ENCODE measurements at places on chromosomes 3 and 15. TPM values are rescaled to one million over a fixed set of nuclear protein-coding genes. Genes with fewer than 3 reads are reported as not detected.

GRCh38 chr3:1971780-1972179 lies 126.9 kb upstream of the CNTN4 start:
- no peak for DNase-seq

DNA sequence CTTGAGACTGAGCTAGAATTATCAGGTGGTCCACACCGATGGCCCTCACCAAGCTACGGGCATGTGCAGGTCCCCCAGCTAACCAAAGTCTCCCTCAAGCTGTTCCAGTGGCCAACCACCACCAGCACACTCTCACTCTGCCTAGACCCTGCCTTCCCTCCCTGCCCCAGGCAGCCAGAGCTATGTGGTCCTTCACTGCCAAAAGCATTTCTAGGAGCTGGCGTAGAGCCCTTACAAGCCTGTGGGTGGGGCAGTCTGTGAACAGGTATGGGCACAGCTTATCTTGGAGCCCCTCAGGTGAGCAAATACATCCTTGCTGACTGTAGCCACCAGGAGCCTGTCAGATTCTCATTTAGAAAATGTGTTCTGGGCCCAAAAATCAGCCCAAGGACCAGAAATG lies 159.8 kb upstream of the PPP2R3A start:
- DNase-seq, result no peak

The ECE2 gene
- not detected for polyA plus RNA-seq

DNA sequence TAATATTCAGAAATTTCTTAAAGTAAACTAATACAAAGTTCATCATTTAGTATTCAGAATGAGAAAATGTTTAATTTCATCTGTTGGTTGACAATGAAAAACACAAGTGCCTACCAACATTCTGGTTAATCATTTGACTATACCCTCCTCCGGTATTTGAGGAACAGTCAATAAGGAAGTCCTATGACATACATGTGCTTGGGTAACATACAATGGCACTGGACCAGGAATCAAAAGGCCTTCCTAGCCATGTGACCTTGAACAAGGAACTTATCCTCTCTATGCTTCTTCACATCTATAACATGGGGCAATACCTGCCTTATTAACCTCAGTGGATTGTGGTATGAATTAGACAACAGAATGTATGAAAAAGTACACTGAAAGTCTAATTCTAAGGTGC lies 65.8 kb downstream of the ZNF280D start:
- DNase-seq, result peak; percentile 22

- DNase-seq, result no peak
Measured at GRCh38 chr15:33145447-33145846, 49.1 kb downstream of the FMN1 start.

GRCh38 chr3:145286937-145287336 lies 874.0 kb downstream of the PLOD2 start:
- no peak for DNase-seq

The ARNT2 gene
- 5.9 TPM for polyA plus RNA-seq

The KLHL24 gene
- polyA plus RNA-seq, result 27.8 TPM

GRCh38 chr15:91508633-91509032 lies 344.9 kb upstream of the SLCO3A1 start:
- DNase-seq, result no peak

- DNase-seq, result no peak
Measured at GRCh38 chr3:126466886-126467610, 8.6 kb downstream of the ZXDC start.

GRCh38 chr15:58462973-58463663 lies 31.3 kb downstream of the LIPC start:
- DNase-seq, result no peak

- DNase-seq, result no peak
Measured at GRCh38 chr15:62052713-62053112, 7.5 kb downstream of the VPS13C start.

DNA sequence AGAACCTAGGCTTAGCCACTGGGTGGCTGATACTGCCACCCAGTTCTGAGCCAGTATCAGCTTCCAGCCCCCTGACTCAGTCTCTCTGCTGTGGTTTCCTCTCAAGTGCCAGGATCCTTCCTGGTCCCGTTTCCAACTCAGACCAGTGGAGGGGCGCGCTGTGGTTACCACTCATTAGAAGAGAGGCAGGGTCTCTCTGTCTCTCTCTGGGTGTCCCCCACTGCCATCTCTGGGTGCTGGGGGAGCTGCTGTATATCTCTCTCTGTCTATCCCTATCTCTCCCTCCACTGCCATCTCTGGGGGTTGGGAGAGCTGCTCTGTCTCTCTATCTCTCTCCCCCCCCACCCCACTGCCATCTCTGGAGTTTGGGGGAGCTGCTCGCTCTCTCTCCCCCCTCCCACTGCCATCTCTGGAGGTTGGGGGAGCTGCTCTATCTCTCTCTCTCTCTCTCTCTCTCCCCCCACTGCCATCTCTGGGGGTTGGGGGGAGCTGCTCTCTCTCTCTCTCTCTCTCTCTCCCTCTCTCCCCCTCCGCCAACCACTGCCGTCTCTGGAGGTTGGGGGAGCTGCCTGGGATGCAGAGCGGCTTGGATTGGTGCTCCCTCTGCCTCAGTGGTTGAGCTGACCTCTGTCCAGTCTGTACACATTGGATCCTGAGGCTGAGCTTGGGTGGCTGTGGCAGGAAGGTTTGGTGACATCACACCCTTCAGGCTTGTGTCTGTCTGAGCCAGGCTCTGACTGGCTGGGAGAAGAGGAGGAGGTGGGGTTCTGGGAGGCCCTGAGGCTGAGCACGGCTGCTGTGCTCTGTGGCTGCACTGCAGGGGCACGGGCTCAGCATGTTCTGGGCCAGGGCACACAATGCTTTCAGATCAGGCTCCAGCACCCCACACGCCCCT lies 98.9 kb downstream of the APBA2 start:
- peak; percentile 65 for DNase-seq

GRCh38 chr15:86917361-86917671 lies 837.6 kb downstream of the AGBL1 start:
- DNase-seq, result no peak

GRCh38 chr3:153614563-153614962 lies 452.5 kb downstream of the RAP2B start:
- no peak for DNase-seq

DNA sequence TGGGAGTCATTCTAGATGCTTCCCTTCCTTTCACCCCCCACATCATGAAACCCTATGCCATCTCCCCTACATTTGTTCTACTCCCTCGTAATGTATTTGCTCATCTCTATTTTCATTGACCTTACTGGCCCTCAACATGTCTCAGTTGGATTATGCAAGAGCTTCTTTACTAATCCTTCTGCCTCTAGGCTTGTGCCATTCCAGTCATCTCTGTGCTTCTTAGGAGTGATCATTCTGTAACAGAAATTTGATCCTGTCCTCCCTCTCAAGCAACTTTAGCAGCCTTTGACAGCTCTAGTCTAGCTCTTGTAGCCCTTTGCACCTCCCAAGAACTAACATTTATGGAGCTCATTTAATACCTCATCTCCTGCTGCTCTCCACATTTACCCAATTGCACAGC lies 64.7 kb downstream of the ISL2 start:
- peak; percentile 9 for DNase-seq

DNA sequence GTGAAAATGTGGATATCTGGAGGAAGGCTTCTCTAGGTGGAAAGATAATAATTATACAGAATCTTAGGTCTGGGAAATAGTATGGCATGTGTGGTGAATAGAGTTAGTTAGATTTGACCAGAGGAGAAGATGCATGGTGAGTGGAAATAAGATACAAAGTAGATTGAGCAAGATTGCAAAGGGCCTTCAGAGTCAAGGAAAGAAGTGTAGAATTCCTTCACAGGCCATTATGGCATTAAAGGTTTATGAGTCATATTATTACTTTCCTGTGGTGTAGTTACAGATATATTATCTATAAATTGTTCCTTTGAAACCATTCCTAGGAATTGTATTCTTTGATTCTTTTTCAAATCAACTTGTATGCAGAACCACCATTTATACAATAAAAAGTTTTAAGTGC lies 660.3 kb downstream of the SI start:
- DNase-seq, result no peak

GRCh38 chr3:15387171-15387581 lies 40.2 kb downstream of the METTL6 start:
- no peak for DNase-seq

DNA sequence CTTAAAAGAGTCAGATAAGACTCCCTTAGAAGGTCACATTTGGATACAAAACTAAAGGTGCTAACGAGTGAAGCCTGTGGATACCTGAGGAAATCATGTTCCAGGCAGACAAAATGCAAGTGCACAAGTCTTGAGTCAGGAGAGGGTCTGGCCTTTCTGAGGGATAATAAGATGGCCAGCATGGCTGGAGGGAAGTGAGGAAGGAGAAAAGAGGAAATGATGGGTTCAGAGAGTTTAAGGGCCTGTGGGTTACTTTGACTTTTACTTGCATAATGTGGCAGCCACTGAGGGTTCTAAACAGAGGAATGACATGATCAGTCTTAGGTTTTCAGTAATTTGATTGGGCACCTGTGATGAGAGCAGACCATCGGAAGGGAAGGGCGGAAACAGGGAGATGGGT lies 3.5 kb upstream of the ROPN1B start:
- no peak for DNase-seq

- no peak for DNase-seq
Measured at GRCh38 chr15:37678124-37678523, 256.3 kb upstream of the TMCO5A start.

The NLGN1 gene
- polyA plus RNA-seq, result 2.2 TPM

DNA sequence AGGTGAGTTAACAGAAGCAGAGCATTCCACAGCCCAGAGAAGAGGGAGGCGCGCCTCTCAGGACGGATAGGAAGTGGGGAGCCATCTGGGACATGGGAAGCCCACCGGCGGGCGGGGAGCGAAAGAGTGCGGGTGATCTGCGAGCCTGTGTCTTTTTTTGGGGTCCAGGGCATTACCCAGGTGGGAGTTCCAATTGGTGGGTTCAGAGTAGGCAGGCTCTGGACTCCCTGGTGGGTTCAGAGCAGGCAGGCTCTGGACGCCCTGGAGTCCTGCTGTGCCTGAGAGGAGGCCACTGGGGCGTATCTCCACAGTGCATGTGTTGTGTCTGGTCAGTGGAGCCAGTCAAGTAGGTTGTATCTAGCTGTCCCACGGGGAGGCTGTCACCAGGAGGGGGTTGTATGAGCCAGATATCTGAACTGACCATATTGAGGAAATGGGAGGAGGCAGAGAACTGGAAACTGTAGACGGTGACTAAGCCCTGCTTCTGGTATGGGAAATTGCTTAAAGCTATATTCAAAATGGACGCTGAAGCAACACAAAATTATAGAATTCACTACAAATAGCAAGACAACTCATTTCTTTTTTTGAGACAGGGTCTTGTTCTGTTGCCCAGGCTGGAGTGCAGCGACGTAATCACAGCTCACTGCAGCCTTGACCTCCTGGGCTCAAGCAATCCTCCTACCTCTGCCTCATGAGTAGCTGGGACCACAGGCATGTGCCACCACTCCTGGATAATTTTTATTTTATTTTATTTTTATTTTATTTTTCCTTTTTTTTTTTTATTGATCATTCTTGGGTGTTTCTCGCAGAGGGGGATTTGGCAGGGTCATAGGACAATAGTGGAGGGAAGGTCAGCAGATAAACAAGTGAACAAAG lies 34.5 kb upstream of the CHST2 start:
- peak; percentile 40 for DNase-seq

GRCh38 chr3:41598402-41599126 lies 363.3 kb downstream of the ULK4 start:
- peak; percentile 12 for DNase-seq

GRCh38 chr15:43218908-43219706 lies 1.7 kb downstream of the EPB42 start:
- DNase-seq, result no peak

DNA sequence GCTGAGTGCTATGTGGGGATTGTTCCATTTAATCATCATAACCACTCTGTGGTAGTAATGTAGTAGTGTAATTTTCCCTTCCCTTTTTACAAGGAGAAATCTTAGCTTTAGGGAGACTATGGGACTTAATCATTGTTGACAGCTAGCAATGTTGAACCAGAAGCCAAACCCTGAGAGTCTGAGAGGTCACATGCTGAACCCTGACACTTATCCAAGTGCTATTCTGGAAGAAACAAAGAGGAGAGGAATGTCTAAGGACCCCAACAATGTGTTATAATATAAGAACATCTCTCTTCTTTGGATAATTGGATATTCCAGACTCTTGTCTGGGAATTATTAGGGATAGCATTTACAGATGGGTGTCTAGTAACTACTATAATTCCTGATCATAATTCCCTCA lies 58.4 kb downstream of the GAP43 start:
- DNase-seq, result peak; percentile 59

GRCh38 chr15:80606511-80607071 lies 88.5 kb upstream of the ABHD17C start:
- no peak for DNase-seq

GRCh38 chr15:57614241-57614640 lies 22.5 kb downstream of the MYZAP start:
- no peak for DNase-seq

The LINGO1 gene
- 7.1 TPM for polyA plus RNA-seq

GRCh38 chr15:68784206-68784605 lies 36.5 kb downstream of the ANP32A start:
- DNase-seq, result no peak

The AGBL1 gene
- 6.0 TPM for polyA plus RNA-seq

DNA sequence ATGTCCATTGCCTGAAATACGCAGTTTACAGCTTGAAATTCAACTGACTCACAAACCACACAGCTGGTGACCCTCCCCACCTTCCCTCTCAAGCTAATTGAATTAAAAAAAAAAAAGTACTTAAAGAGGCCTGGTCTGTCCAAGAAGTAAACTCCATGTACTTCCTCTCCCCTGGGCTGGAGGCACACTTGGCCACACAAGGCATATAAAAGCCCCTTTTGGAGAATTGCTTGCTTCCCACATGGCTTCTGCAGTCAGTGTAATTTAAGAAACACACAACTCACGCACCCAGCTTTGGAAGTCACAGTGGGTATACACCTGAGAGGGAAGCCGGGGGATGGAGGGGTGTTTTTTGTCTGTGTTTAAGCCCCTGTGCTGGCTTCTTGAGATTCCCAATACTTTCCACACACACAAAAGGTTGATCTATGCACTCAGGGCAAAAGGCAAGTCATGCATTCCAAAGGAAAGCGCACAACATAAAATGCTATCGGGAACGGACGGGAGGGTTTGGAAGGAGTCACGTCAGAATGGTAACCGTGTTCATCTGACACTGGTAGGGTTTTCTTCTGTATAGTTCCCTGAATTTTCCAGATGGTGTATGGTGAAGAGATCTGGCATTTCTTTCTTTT lies 106.6 kb upstream of the ALDH1A3 start:
- DNase-seq, result peak; percentile 84

The CKMT1B gene
- polyA plus RNA-seq, result not detected

- DNase-seq, result peak; percentile 69
Measured at GRCh38 chr3:151168269-151169094, 34.5 kb downstream of the GPR171 start.

The CCDC33 gene
- 0.11 TPM for polyA plus RNA-seq

The SENP7 gene
- 31.0 TPM for polyA plus RNA-seq

The CAMK2N2 gene
- polyA plus RNA-seq, result 0.16 TPM

- DNase-seq, result no peak
Measured at GRCh38 chr3:29627136-29628117, 346.6 kb downstream of the RBMS3 start.

DNA sequence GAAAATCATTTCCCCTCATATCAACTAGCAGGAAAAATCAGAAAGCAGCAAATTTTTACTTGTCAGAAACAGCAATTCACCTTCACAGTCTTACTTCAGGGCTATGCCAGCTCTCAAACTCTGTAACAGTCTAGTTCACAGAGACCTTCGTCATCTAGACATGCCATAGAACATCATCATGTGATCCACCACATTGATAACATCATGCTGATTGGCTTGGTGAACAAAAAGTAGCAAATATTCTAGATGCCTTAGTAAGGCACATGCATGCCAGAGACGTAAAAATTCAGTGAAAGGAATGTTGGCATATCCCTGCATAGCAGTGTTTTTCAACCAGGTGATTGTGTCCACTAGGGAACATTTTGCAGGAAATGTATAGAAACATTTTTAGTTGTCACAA lies 8.6 kb upstream of the SCAPER start:
- no peak for DNase-seq
